NCI-H1436 (cell line): ENCODE measurements at places on chromosomes 3 and 15.

GRCh38 chr15:75902129-75902557 is 1.5 kb upstream of the FBXO22 start:
- DNase-seq = no peak

- no peak for DNase-seq
Observed at GRCh38 chr3:4776980-4777581, 202.2 kb upstream of the BHLHE40 start.

- no peak for DNase-seq
Observed at GRCh38 chr15:90038632-90039095, 37.5 kb downstream of the ZNF710 start.

- DNase-seq = no peak
Observed at GRCh38 chr3:8579096-8579495, 65.5 kb downstream of the SSUH2 start.

GRCh38 chr3:53658613-53659193 is 164.3 kb downstream of the CACNA1D start:
- DNase-seq = no peak

DNA sequence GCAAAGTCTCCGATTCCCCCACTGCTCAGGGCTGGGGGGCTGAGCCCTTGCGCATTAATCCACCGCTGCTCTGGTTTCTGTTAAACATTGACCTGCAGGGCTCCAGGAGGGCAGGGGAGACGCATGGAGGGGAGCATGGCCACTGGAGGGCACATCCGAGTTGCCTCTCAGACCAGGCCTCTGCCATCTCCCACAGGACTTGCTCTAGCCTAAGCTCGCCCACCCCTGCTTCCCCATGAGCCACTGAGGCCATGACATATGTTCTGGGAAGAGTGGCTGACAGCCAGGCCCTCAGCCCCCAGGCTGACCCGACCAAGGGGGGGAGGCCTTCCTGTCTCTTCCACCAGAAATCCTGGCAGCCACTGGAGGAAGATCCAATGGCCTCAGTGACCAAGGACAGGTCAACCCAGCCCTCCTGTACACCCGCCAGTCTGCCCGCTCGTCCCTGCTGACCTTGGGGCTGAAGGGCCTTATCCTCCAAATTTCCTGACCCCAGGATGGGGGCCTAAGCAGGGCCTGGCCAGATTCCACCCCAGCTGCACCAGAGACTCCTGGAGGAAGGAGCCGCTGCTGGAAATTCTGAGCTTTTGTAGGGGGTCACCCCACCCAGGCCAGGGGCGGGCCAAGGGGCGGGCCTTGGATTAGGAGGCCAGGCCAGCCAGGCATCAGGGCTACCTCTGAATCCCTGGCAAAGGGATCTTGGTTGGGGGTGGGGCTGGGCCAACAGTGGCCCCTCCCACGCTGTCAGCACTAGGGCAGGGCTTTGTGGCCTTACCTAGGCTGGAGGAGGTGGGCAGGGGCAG is at the start of gene HYAL1:
HYAL1 (minus strand) TSS at position 562 of the 803 bp plus-strand sequence. CDS start 618 bp downstream, outside the sequence.
- DNase-seq = no peak

DNA sequence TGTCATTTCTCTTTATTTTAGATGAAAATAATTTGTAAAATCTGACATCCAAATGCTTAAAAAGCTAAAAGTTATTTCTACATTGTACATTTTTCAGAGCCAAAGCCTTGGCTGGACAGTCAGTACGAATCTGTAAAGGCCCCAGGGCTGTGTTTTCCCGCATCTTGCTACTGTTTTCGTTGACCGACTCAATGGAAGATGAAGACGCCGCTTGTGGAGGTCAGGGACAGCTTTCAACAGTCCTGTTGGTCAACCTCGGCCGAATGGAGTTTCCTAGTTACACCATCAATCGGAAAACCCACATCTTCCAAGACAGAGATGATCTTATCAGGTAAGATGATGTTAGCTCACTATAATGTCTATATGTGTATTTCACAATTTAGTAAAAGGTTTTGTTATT is 10.0 kb downstream of the FAN1 start:
- no peak for DNase-seq

- DNase-seq = no peak
Observed at GRCh38 chr3:108527817-108528216, 17.4 kb upstream of the MYH15 start.

DNA sequence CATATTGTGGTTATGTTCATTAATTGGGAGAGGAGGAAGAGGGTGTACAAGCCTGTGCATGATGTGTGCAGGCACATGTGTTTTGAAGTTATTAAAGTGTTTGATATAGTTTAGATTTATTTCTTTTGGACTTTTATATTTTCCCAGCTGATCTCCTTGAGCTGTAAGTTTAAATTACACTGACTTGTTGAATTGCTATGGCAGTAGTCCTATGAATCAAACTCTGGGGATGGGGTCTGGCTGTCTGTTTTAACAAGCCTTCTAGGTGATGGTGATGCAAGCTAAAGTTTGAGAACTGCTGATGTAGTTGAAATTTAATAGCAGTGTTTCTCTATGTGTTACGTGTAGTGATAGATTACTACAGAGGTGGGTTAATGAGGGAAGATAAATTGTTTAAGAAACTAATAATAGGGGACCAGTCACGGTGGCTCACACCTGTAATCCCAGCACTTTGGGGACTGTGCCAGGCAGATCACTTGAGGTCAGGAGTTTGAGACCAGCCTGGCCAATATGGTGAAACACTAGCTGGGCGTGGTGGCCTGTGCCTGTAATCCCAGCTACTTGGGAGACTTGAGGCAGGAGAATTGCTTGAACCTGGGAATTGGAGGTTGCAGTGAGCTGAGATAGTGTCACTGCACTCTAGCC is 7.0 kb downstream of the ARIH1 start:
- no peak for DNase-seq

- DNase-seq = no peak
Observed at GRCh38 chr15:61157933-61158332, 71.2 kb downstream of the RORA start.

DNA sequence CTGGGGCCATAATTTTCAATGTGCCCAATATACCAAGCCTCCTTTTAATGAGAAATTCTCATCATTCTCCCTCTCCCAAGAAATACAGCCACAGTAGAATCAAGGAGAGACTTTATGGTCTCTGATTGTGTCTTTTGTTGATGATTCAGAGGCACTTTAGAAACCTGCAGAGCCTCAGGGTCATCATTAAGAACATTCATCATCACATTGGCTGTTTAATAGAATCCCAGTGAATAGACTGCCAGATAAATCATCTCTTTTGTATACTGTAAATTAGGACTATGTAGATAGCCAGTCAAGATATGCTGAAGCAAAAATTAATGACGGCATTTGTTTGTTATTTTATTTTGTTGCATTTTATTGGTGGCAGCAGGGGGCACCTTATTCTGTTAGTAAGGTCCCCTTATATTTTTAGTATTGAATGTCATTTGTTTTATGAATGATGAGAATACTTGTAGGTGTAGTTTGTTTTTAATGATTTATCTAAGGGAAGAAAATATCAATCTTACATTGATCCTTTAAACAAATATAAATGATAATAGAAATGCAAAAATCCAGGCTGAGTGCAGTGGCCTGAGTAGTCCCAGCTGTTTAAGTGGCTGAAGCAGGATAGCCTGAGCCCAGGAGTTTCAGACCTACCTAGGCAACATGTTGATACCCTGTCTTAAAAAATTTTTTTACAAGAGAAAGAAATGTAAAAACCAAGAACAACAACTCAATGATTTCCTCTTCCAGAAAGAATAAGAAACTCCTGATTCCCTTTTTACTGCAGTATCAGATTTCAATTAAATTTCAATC is 138.8 kb downstream of the ZBBX start:
- DNase-seq = no peak

DNA sequence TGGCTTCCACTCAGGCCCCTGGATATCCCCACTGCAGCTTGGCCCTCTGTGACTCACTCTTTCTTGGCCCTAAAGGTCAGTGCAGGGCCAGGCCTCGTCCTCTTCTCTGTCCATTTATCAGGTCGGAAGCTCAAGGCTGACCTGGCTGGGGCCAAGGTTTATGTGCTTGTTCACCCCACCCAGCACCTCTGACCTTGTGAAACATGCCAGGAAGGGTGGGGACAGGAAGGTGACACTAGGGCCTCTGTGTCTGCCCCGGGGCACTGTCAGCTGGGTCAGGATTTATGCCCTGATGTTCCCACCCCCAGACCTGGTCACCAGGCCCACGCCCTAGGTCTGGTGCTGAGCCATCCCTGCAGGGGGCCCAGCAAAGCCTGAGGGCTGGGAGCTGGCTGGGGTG is 103.8 kb downstream of the FBLN2 start:
- no peak for DNase-seq

DNA sequence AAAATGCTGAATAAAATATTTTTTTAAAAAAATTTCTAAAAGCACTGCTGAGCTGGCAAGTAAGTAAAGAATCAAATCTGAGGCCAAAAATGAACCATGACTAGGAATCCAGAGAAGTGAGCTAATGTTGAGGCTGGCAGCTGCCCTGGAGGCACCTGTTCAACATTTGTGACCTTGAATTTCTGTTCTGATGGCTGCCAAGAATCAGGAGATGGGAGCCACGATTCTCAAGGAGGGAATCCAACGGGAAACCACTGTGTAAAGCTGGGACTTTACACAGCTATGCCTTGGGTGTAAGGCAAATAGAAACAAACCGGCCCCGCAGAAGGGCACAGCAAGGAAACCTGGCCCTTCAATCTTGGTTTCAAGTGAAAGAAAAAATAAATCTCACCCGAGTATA is 22.7 kb downstream of the HEG1 start:
- no peak for DNase-seq

DNA sequence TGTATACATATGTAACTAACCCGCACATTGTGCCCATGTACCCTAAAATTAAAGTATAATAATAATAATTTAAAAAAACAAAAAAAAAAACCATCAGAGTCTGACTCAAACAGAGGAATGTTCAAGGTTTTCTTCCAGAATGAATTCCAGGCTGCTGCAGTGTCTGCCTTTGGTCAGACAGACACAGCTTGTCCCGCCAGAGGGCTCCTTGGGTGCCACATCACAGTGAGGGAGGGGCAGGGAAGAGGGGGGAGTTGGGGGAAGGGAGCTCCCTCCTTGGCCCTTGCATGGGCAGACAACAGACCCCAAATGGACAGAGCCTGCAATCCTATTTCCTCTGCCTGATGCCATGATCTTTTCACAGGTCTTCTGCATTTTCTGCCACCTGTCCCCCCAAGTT is 36.5 kb downstream of the ITGB5 start:
- DNase-seq = no peak

- no peak for DNase-seq
Observed at GRCh38 chr15:60584355-60584998, 105.5 kb upstream of the ICE2 start.

DNA sequence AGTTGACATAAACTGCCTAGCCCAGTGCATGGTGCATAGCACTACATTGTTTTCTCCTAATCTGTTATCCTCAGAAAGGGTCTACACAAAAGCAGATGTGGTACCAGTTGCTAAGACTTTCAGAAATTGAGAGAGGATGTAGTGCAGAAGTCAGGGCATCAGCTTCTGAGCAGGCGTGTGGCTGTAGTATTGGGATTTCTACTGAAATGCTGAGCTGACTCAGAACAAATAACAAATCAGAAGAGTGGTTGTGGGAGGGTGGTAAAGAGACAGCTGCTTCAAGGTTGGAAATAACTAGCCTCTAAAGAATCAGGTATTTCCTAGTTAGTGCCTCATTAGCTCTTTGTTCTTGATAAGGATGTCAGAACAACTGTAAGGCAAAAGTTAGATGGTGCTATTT is 161.3 kb downstream of the AKAP13 start:
- no peak for DNase-seq

DNA sequence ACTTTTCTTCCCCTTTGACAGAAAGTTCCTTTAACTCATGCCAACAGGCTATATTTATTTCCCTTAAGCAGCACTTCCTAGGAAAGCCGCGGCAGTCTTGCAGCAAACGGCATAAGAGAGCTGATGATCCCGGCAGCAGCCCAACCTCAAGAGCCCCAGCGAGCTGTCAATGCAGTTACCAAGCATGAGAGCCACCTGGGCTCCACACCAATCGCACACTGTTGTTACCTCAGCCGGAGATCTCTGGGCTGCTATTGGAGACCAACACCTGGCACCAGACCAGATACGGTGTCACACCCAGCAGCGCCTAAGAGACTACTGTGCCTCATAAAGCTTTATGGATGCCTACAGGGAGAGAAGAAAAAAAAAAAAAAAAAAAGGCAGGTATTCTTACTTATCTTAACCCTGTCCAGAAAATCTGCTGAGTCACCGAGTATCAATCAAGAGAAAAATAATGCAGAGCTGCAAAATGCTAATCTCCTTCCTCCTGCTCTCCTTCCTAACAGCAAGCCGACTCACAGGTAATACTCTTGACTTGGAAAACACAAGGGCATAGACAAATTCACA is 11.7 kb downstream of the ABCC5 start:
- DNase-seq = peak; percentile 93

- DNase-seq = no peak
Observed at GRCh38 chr3:35529337-35529736, 110.0 kb upstream of the ARPP21 start.

DNA sequence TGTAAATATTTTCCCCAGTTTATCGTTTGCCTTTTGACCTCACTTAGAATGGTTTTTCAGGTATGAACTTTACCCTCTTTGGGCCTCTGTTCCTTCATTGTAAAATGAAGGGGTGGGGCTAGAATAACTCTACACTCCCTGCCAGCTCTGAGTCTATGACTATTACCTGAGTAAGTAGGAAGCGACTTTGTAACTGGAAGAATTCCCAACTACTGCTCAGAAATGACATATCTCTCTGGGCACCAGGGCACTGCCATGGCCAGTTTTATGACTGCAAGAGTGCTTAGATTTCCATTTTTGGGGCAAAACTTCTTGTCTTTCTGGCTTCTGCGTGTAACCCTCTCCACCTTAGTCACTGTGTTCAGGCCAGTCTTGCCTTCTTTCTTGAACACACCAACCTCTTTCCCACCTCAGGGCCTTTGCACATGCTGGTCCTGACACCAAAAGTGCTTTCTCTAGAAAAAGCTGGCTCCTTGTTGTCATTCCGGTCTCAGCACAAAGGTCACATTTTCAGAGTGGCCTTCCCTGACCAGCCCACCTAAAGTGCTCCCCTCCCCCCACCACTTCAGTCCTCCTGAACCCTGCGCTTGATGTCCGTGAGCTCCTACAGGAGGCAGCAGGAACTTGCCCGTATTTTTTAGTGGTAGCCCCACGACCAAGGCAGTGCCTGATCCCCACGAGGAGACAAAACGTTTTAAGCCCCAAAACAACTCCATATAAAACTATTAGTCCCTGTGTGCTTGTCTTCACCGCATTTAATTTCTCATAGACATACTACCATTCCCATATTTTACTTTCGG is 25.6 kb downstream of the CDCP1 start:
- DNase-seq = no peak

GRCh38 chr3:101383656-101384055 is 63.3 kb upstream of the IMPG2 start:
- DNase-seq = no peak

DNA sequence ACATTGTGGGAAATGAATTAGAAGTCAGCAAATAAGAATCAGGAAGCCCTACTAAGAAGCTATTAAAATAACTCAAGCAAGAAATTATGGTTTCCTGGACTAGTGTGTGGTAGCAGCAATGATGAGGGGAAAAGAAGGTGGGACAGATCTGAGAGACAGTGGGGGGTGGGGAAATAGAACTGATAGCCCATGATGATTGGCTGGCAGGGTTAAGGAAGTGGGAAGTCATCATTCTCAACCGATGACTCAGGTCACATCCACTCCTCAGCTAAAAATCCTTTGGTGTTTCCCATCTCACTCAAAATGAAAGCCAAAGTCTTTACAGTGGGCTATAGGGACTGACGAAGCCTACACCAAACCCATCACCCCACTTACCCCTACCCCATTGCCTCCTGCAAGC is 153.9 kb upstream of the ARHGEF26 start:
- DNase-seq = no peak
